Endothelial cell of umbilical vein (primary cell): ENCODE measurements at places on chromosomes 2 and 18. TPM values are rescaled to one million over a fixed set of nuclear protein-coding genes. Genes with fewer than 3 reads are reported as not detected.
A peak's percentile ranks its signal among the peaks of the same experiment; 100 is the strongest.

Gene C2orf81
- polyA plus RNA-seq = 0.16 and 0.17 TPM in 2 replicates

GRCh38 chr2:46256563-46257142, 40.6 kb upstream of the EPAS1 start:
- peak; percentile 28 for DNase-seq

DNA sequence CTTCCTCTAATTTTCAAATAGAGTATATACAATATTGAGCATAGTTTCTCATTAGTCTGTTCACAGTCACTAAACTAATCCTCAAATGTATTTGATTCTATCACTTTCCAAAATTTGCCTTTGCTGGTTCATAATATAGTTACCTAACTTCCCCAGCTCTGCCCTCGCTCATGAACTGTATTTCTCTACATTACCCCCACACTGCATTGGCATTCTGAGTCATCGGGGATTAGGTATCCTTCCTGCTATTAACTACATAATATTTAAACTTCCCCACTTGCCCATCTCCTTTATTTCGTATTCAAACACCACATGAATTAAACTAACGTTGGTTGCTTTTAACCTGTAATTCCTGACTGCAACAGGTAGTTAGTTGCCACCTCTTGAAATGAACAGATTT, 14.8 kb upstream of the CLASP1 start:
- no peak for DNase-seq

DNA sequence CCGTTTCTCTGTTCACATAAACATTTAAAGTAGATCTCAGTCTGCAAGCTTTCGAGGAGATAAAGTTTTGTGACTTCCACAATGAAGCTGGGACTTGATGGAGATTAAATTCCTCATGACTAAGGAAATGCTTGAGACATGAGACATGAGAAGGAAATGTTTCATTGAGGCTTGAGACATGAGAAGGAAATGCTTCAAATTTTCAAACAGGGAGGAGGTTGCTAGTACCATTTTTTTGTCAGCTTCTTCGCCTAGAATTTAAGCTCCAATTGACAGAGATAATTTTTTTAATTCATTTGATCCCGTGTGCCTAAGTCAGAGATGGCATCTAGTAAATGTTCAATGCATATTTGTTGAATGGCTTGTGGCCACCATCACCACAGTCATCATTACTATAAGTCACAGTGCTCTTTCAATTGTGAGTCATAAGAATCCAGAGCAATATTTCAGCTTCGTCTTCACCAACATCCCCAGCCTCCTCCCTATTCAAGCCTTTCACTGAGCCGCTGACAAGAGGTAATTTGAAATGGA, 543 bp upstream of the MARCHF4 start:
- DNase-seq = peak; percentile 78

DNA sequence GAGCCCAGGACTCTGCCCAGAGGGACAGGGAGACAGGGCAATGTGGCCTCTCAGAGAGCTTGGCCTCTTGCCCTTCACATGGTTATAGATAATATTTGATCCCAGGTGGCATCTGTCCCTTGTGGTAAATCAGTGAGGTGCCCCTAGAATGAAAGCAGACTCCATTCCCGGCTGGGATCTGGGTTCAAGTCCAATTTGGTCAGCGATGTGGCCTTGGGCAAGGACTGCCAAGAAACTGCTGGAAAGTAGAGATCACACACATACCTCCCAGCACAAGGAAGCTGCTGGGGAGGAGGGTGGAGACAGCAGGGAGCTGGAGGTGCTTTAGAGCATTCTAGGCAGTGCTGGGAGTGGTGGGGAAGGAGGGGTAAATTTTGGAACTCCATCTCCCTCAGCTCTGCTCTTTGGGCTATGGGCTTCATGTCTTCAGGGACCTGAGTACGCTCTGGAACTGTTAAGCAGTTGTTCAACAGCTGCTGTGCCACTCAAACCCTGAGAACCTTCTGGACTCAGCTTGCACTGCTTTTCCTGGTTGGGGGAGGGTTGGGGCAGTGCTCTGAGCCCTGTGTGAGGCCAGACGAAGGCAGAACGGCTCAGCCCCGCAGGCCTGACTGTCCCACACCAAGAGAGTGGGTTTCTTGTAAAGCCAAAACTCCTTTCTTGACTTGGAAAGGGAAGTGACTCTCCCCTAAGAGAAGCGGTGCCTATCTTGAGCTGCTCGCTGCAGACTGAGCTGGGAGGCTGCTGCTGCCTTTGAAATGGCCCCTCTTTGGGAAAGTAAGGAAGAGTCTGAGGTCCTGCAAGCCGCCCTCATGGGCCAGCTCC, 23.0 kb downstream of the INPP5D start:
- peak; percentile 33 for DNase-seq

Gene TNFAIP6
- polyA plus RNA-seq = not detected in 2 replicates

DNA sequence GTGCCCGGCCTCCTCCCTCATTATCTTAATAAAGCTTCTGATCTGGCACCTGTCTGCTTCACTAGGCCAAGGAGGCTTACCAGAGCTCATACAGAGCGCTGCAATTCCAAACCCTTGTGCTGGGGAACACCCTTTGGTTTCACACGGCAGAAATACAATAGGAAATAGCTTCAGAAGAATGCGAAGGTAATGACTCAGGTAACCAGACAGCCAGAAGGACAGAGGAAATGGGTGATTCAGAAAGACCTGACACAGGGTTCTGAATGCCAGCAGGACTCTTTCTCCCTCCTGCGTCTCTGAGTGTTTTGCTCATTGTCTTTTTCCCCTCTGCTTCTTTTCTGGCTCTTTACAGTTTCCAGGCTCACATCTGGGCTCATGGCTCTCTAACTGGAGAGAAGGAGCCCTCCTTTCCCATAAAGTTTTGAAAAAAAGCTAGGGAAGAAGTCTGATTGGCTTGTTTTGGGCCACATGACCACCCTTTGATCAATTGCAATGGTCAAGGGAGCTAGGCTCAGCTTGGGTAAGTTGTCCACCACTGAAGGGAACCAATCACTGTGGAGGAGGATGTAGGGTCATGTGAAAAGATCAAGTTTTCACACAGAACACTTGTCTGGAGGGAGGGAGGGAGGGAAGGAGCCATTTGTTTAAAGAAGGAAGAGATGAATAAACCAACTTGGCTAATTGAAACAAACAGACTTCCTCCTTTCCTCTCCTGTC, 90.5 kb upstream of the UPP2 start:
- peak; percentile 80 for DNase-seq

Gene WDR12
- 5.6 and 8.5 TPM in 2 replicates for polyA plus RNA-seq

GRCh38 chr2:46534589-46534988, 55.2 kb downstream of the TMEM247 start:
- no peak for DNase-seq

Gene ASPRV1
- polyA plus RNA-seq = 0.19 and 0.22 TPM in 2 replicates

Gene IGFBP5
- 0.03 and 0.06 TPM in 2 replicates for polyA plus RNA-seq

- DNase-seq = no peak
Measured at GRCh38 chr2:2045141-2045540, 285.9 kb downstream of the MYT1L start.

- no peak for DNase-seq
Measured at GRCh38 chr18:76274468-76275289, 220.4 kb downstream of the ZNF516 start.

Gene HOXD13
- polyA plus RNA-seq = not detected in 2 replicates

Gene POU3F3
- not detected in 2 replicates for polyA plus RNA-seq

- no peak for DNase-seq
Measured at GRCh38 chr18:78971511-78972245, 7.9 kb upstream of the SALL3 start.

Gene NEU2
- polyA plus RNA-seq = not detected in 2 replicates

Gene AMER3
- not detected in 2 replicates for polyA plus RNA-seq

DNA sequence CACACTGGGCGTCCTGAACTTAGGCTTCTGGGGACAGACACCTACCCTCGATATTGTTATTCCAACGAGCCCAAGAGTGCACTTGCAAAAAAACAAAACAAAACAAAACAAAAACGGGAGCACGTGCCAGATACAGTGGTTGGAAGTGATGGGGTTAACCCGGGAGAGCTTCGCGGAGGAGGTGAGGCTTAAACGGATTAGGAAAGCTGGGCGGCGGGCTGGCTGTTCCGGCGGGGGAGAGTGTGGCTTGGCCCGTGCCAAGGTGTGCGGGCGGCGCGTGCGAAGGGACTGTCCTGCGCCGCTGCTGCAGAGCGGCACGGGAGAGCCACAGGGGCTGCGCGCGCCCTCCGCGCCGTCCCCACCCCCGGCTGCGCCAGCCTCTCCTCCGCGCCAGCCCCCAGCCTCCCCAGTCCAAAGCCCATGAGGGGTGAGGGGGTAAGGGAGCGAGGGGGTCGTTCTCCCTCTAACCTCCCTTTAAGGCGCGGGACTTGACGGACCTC, 1.5 kb upstream of the SLC30A3 start:
- peak; percentile 30 for DNase-seq

GRCh38 chr2:11784747-11785610, 38.5 kb downstream of the LPIN1 start:
- peak; percentile 49 for DNase-seq

GRCh38 chr2:224893848-224894247, 148.4 kb downstream of the DOCK10 start:
- no peak for DNase-seq

DNA sequence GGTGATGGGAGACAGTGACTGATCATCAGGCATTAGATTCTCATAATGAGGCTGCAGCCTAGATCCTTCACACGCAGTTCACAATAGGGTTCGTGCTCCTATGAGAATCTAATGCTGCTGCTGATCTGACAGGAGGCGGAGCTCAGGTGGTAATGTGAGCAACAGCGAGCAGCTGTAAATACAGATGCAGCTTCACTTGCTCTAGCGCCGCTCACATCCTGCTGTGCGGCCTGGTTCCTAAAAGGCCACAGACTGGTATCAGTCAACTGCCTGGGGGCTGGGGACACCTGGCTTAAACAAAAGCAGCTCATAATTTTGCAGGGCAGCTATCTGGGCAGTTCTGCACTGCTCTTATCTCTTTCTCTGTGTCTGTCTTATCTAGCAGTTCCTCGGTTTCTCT, 20.4 kb upstream of the CD226 start:
- DNase-seq = no peak

DNA sequence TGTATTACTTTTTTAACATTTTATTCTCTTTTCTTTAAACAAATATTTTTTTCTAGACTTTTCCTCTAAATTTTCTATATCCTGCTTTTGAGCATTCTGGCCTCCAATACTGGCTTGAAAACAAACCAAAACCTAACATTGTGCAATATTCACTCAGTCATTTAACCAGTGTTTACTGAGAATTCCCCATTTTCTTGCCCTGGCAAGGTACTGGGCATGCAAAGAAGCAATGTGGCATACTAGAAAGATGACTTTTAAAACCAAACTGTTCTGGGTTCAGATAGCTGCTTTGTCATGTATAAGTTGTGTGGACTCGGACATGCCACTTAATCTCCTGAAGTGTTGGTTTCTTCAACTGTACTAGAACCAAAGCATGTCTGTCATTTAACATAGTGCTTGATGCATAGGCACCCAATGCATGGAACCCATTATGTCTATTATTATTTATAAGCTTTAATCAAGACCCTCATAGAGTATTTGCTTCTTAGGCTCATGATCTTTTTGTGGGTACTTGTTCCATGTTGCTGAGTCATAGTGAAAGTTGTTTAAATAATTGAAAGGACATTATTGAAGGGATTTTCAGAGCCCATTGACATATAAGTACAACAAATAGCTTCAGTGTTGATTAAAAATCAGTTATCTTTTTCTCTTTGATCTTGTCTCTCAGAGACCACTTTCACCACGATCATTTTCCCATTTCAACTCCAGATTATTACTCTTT, 185.4 kb upstream of the OSR1 start:
- no peak for DNase-seq

Gene RAX
- not detected in 2 replicates for polyA plus RNA-seq

GRCh38 chr18:5197461-5197860, 404 bp upstream of the AKAIN1 start:
- no peak for DNase-seq

Gene YES1
- polyA plus RNA-seq = 12.6 and 16.5 TPM in 2 replicates

- DNase-seq = no peak
Measured at GRCh38 chr2:106921451-106921850, 35.5 kb upstream of the ST6GAL2 start.

DNA sequence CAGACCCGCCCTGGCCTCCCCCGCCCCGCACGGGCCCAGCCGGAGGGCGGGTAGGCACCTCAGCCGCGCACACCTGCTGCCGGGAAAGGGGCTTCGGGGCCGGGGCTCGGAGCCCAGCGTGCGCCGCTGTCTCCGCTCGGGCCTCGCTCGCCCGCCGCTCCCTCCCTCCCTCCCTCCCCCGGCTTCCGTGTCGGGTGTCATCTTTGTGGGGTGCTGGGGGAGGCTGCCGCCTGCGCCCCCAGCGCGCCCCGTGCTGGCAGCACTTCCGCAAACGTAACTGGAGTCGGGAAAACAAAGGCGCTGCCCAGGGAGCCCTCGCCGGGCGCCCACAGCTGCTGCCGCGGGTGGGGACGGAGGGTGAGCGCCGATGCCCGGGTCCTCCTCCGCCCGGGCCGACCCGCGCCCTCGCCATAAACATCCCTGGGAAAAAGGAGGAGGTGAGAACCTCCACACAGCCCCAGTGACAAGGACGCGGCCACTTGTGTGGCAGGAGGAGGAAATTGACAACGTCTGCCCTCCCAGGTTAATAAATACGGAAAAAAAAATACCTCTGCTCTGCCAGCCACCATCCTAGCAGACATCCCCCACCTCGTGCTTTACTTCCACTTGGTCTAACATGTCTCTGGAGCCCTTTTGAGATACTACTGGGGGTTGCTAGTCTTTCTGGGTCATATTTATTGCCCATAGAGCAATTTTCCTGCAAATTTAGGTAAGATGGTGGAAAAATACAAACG, 550 bp downstream of the MFSD6 start:
- peak; percentile 24 for DNase-seq

- DNase-seq = no peak
Measured at GRCh38 chr2:10029875-10030223, 13.5 kb upstream of the KLF11 start.

Gene UGT1A8
- polyA plus RNA-seq = not detected in 2 replicates

DNA sequence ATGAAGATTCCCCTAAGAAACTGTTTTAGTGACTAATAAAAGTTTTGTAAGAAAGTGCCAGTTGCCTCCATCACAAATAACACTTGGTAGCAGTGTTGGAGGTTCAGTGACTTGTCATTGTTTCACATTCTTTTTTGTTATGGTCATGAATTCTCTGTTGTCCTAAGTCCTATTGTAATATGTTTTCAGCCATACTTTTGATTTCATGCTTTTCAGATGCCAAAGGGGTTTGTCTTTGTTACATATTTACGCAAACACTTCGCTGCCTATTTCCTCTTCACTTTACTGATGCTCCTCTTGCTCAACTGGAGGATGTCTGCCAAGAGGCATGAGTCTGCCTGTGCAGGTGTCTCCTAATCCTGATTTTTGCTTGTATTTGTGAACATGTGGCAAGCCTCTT, 66.6 kb downstream of the PHLPP1 start:
- peak; percentile 11 for DNase-seq

Gene SH3RF3
- 3.8 and 3.9 TPM in 2 replicates for polyA plus RNA-seq

DNA sequence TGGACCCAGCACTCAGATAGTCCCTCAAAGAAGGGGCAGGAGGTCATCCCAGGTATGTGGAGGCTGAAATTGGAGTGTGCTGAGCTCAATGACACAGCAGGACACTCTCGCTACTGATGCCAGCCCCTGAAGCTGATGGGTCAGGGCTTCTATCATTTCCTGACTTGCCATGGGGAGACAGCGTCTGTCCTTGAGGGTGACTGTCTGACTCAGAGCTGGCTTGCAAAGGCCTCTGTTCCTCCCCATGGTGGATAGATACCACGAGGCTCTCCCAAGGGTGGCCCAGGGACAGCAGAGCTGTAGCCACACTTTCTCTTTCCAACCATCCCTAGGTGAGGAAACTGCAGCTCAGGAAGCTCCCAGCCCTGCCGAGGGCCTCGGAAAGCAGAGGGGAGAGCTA, 10.8 kb downstream of the ALPG start:
- no peak for DNase-seq

GRCh38 chr2:149039213-149039724, 770 bp downstream of the LYPD6B start:
- no peak for DNase-seq

Gene GNLY
- not detected in 2 replicates for polyA plus RNA-seq

- no peak for DNase-seq
Measured at GRCh38 chr18:52219102-52219501, 120.9 kb upstream of the DCC start.

GRCh38 chr18:59575995-59576394, 121.2 kb downstream of the CCBE1 start:
- no peak for DNase-seq
